ENCODE measurements at places on chromosomes 12 and 14.

- no peaks in the 10 kb centered on the region for H3K36me3 ChIP-seq
- no peak for DNase-seq
- no peaks in the 10 kb centered on the region for H3K27me3 ChIP-seq
Measured at GRCh38 chr12:62264706-62265105, 4.5 kb downstream of the USP15 start.

DNA sequence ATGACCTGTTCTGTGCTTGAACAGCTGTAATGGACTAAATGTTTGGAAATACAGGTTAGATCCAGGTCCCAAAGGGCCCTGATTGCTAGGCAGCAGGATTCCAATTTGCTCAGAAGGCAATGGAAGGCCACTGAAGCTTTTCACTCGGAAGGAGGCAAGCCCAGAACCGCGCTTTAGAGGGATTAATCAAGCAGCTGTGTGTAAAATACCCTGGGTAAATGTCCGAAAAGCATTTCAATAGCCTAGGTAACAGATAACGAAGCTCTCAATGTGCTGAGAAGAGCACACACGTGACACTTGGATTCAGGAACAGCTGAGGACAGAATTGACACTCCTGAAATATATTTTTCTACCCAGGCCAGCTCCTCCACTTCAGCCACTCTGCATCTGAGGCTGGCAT, 436.1 kb downstream of the TMEM132D start:
- H3K27me3 ChIP-seq = no peaks in the 10 kb centered on the region
- H3K27ac ChIP-seq = no peak overlapping the region
- no peaks in the 10 kb centered on the region for H3K36me3 ChIP-seq

DNA sequence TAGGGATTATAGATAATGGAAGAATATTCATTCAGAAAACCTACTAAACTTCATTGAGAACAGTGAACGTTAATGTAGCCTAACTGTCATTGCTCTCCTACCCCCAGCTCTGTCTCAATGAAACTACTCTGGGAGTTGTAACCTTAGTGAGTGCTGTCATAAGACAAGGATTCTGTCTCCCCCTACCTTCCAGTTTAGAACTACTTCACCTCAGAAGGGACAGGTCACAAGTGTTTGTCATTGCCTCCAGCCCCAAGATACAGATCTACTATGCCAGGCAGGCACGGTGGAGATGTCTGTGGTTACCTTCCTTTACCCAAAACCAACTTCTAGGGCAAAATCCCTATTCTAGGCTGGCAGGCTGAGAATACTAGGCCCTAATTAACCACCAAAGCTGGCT, 833.1 kb upstream of the SEL1L start:
- DNase-seq = no peak
- no peaks in the 10 kb centered on the region for H3K27me3 ChIP-seq
- no peak overlapping the region for H3K27ac ChIP-seq
- no peaks in the 10 kb centered on the region for H3K4me1 ChIP-seq
- no peak overlapping the region for H3K4me3 ChIP-seq

DNA sequence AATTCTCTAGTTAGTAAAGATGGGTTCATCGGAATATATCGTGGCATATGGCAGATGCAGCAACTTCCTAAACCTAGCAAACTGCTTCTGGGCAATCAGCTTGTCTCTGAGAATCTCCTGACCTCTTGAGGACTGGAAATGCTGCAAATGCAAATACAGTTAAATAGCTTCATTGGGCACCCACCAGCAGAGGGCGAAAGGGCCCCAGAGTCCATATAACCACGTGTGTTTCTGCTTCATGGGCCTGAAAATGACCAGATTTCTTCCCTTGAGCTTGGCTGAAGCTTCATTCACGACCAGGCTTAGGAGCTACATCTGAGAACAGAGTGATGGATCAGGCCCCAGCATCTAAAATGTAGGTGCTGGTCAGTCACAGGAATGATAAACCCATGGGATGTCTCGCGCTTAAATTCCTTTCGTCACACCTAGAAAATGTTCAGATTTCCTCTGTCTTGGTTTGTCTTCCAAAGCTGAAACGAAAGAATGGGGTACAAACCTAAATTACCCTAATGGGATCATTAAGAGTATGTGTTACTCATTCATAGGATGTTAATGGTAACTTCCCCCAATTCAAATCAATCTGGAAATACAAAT, 1482.5 kb upstream of the TMEM132C start:
- no peak overlapping the region for H3K4me3 ChIP-seq
- no peaks in the 10 kb centered on the region for H3K27me3 ChIP-seq
- H3K36me3 ChIP-seq = no peaks in the 10 kb centered on the region
- no peaks in the 10 kb centered on the region for H3K4me1 ChIP-seq
